ENCODE measurements at places on chromosomes 6 and 20. TPM values are rescaled to one million over a fixed set of nuclear protein-coding genes. Genes with fewer than 3 reads are reported as not detected.

The DACT2 gene
- 30.5 TPM for total RNA-seq

The MYL9 gene
- 31.0 TPM for total RNA-seq

GRCh38 chr20:3541887-3542721 lies 71.3 kb downstream of the ATRN start:
- DNase-seq = no peak

The GZF1 gene
- 17.8 TPM for total RNA-seq

DNA sequence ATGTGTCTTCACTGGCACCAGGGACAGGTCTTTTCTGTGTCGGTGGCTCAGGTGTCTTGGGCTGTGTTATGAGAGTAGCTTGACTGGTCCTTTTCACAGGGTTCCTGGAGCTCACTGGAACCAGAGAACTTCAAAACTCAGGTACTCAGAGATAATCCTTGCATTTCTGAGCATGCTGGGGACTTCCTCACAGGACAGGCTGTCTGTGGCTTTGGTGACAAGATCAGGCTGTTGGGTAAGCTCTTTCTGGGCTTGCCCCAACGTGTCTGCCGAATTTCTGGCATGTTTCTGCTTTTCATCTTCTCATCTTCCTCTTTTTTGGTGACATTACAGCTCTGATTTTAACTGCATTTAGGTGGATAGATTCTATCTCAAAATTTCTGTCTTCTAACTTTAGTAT lies 270.0 kb downstream of the CDH26 start:
- no peak for DNase-seq

- no peak for DNase-seq
These were observed 184.4 kb downstream of the GJA10 start for GRCh38 chr6:90078513-90079289.
